Aortic smooth muscle cell (primary cell): ENCODE measurements at places on chromosomes 4 and X. TPM values are rescaled to one million over a fixed set of nuclear protein-coding genes. Genes with fewer than 3 reads are reported as not detected.

The GLRA2 gene
- total RNA-seq: not detected in 2 replicates

The RAB40A gene
- 0.12 TPM in 1 of 2 replicates, not detected in the other for total RNA-seq

The ZNF711 gene
- 0.13 and 0.19 TPM in 2 replicates for total RNA-seq

The FAM199X gene
- 17.5 and 18.1 TPM in 2 replicates for total RNA-seq

The CT83 gene
- not detected in 2 replicates for total RNA-seq

The FRAS1 gene
- total RNA-seq: 0.13 and 0.37 TPM in 2 replicates

The MAGEE1 gene
- 2.1 TPM in 2 replicates for total RNA-seq

The ENPEP gene
- total RNA-seq: under 0.01 and 0.50 TPM in 2 replicates

The OPRPN gene
- total RNA-seq: not detected in 2 replicates

The HHIP gene
- total RNA-seq: 2.2 and 6.2 TPM in 2 replicates

The IDS gene
- total RNA-seq: 55.0 and 60.6 TPM in 2 replicates

The ODAPH gene
- total RNA-seq: not detected in 2 replicates

The ZAR1 gene
- 0.06 TPM in 1 of 2 replicates, not detected in the other for total RNA-seq

The TCEAL7 gene
- 25.2 and 27.7 TPM in 2 replicates for total RNA-seq

The CITED1 gene
- 0.13 TPM in 1 of 2 replicates, not detected in the other for total RNA-seq

The MAGEB17 gene
- not detected in 2 replicates for total RNA-seq
